Thyroid gland (tissue), 4 donors: ENCODE measurements at places on chromosomes 6 and 20. TPM values are rescaled to one million over a fixed set of nuclear protein-coding genes. Genes with fewer than 3 reads are reported as not detected.

DNA sequence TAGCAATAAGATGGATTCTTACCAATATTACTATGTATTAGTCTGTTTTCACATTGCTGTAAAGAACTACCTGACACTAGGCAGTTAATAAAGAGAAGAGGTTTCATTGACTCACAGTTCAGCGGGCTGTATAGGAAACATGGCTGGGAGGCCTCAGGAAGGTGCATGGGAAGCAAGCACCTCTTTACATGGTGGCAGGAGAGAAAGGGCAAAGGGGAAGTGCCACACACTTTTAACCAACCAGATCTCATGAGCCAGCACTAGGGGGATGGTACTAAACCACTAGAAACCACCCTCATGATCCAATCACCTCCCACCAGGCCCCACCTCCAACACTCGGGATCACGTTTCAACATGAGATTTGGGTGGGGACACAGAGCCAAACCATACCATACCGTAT is 40.7 kb upstream of the CCDC167 start:
- no peaks in the 10 kb centered on the region for H3K27me3 ChIP-seq
- H3K27ac ChIP-seq: no peak overlapping the region
- no peaks in the 10 kb centered on the region for H3K36me3 ChIP-seq
- DNase-seq: no peak
- peaks cover 14% of the 10 kb centered on the region for H3K4me1 ChIP-seq
- no peak overlapping the region for H3K4me3 ChIP-seq

DNA sequence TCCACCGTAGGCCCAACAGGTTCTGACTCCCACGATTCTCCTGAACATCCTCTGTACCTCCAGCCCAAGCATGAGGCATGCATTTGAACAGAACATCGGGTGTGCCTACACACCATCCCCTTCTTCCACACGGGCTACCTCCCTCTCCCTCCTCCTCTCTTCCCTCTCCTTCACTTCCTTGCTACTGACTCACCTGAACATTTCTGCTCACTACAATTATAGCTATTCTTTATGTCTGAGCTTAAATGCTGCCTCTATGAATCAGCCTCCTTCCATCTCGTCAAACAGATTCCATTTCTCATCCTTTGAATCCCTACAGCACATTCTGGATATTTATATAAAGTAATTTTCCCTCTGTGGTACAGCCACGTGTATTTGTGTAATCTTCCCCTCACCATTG is 71.4 kb upstream of the MYLIP start:
- H3K27ac ChIP-seq: no peak overlapping the region
- H3K4me1 ChIP-seq: no peaks in the 10 kb centered on the region
- H3K27me3 ChIP-seq: no peaks in the 10 kb centered on the region
- no peaks in the 10 kb centered on the region for H3K36me3 ChIP-seq

DNA sequence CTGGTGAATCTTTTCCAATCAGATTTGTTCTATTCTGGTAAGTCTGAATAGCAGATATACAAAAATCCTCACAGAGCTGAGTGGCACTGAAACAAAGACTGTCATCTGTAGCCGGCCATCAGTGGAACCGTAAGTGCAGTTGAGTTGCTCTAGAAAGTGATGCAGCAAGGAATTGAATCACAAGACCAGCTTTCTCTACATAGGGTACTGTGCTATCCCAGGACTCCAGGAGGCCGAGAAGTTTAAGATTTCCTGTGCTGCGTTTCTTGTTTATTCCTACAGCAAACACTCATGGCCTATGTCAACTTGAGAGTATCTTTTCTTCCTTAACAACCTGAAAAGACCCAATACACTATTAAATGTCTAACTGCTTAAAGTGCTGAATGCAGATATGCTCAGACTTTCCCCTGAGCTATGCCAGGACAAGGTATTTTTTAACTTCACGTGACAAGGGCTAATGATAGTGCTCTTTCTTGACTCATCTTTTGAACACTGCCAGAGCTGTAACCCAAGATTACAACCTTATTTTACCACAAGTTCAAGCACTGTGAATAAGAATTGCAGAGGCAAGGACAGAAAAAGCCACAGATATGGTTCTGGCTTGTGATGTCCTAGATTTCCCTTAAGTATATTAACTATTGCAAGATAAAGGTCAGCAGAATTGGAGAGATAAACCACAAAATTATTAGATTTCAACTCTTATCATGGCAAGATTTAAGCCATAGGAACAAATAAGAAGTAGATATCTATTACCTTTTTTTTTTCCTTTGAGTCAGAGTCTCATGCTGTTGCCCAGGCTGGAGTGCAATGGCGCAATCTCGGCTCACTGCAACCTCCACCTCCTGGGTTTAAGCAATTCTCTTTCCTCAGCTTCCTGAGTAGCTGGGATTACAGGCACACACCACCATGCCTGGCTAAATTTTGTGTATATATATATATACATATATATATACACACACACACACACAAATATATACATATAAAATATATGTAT is 71.6 kb downstream of the GJA1 start:
- no peaks in the 10 kb centered on the region for H3K27me3 ChIP-seq
- no peak overlapping the region for H3K27ac ChIP-seq
- no peaks in the 10 kb centered on the region for H3K36me3 ChIP-seq
- peaks cover 6% of the 10 kb centered on the region for H3K4me1 ChIP-seq

DNA sequence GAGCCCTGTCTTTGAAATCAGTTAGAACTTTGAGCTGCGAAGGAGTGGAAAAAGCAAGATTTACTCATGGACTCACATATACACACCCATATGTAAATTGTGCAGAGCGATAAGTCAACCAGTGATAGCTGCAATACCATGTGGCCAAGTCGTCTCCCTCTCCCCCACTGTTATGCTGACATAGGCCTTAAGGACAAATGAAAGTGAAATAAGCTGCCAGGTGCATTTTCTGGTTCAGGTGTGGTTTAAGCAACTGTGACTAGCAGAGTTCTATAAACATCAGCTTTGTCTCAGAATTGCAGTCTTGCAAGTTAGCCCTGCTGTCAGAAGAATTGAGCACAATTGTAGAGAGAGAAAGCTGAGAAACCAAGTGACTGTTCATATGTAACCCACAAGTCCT is 9.6 kb downstream of the FAM83B start:
- H3K27me3 ChIP-seq: no peaks in the 10 kb centered on the region
- no peaks in the 10 kb centered on the region for H3K36me3 ChIP-seq
- peaks cover 22% of the 10 kb centered on the region for H3K4me1 ChIP-seq
- peak overlapping the region; percentile 78 for H3K27ac ChIP-seq
- DNase-seq: peak; percentile 62
- H3K4me3 ChIP-seq: no peak overlapping the region

GRCh38 chr6:108673153-108673552 is 112.4 kb downstream of the FOXO3 start:
- no peak overlapping the region for H3K27ac ChIP-seq
- H3K27me3 ChIP-seq: no peaks in the 10 kb centered on the region
- no peaks in the 10 kb centered on the region for H3K36me3 ChIP-seq

Gene EZR
- total RNA-seq: 398 TPM

Gene GSTA2
- 0.27 TPM for total RNA-seq

Gene SLC12A5
- total RNA-seq: 1.6 TPM

Gene MYBL2
- 0.22 TPM for total RNA-seq

Gene NTSR1
- total RNA-seq: not detected
